Pons (tissue), 1 donor: ENCODE measurements at places on chromosomes 11 and 22.

DNA sequence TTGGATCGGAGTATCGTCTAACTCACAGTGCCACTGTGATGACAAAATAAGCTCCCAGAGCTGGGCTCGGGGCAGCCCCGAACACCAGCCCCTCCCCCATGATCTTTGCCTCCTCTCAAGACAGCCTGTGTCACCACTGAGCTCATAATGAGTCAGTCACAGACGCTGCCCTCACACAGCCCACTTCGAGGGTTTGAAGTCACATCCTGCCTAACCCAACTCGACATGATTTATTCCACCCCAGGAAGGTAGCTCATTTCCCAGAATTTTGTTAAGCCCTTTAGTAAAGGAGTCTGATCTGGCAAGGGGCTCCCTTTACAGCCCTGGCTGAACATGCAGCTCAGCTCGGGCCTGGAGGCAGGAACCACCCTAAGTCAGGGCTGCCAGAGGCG, 22.8 kb downstream of the MYH9 start:
- no peak for DNase-seq

DNA sequence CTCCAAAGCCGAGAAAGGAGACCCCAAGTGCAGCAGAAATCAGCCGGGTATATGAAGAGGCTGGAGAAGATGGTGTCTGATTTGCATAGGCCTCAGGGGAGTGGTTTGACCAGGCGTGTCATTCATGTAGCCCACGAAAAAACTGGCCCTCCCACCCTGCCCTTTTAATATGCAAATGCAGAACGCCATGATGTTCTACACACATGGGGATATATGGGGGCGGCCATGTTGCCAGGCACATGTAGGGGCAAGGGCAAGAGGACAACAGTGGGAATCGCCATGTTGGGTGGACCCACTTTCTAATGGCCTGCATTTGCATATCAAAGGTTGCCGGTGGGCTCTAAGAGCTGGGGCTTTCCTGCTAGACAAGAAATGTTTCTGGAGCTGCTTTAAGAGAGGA, 86.4 kb downstream of the ISX start:
- DNase-seq, result no peak

DNA sequence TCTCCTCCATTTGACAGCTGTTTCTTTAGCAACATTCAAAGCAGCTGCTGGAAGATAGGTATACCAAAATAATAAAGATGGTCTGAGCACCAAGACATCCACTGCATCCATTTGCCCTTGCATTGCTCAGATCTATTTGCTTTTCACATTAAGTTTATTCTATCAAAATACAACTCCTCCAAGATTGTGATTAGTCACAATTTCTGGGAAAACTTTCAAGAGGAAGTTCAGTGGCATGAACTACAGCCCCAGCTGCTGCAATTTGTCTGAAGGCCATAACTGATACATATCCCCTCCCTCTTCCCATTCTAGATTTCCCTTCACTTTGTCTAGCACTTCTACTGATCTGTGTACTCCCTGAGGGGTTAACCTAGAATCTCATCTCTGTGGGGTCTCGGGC, 117.5 kb upstream of the CEP126 start:
- DNase-seq, result no peak

- DNase-seq, result no peak
Observed at GRCh38 chr22:47787501-47788227, 1025.2 kb downstream of the TBC1D22A start.

GRCh38 chr11:101718402-101718801, 134.6 kb upstream of the TRPC6 start:
- DNase-seq, result no peak

DNA sequence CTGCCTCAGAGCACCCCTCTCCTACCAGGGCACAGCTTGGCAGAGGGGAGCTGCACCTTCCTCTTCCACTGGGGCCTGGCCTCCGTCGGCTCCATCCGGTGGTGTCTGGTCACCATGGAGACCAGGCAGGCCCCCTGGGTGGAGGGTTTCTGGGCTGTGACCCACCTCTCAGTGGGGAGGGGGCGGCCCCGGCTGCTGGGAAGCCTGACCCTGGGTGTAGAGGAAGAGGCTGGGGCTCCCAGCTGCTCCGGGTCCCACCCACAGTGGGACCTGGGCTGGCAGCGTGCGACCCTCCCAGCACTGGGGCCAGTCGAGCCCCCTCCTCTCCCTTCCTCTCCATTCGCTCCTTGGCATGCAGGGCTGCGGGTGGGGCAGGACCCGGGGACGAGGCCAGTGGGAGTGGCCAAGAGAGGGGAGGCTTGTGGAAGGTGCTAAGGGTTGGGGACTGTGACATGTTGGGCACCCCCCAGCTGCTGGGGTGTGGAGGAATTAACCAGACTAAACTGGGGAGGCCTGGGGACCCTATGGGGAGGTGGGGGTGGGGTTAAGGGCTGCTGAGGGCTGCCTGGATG, 46.8 kb downstream of the BRSK2 start:
- no peak for DNase-seq

DNA sequence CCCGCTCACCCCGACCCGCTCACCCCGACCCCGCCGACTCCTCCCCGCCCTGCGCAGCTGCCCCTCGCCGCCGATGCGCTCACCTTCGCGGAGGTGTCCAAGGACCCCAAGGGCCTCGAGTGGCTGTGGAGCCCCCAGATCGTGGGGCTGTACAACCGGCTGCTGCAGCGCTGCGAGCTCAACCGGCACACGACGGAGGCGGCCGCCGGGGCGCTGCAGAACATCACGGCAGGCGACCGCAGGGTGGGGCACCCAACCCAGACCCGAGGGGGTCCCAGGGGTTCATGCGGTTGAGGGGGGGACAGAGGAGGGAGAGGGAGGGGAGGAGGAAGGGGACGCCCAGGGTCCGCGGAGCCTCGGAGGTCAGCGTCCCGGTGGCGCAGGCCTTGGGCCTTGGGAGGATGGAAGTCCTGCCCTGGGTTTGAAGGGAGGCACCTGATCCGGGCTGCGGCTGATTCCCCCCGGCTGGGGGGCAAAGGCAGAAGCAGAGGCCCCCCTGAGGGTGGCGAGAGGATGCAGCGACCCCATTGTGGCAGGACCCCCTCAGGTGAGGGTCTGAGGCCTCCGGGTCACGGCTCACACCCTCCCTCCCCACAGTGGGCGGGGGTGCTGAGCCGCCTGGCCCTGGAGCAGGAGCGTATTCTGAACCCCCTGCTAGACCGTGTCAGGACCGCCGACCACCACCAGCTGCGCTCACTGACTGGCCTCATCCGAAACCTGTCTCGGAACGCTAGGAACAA, 9.2 kb downstream of the PKP3 start:
- no peak for DNase-seq

- no peak for DNase-seq
Observed at GRCh38 chr22:29129808-29130140, 56.9 kb downstream of the KREMEN1 start.

DNA sequence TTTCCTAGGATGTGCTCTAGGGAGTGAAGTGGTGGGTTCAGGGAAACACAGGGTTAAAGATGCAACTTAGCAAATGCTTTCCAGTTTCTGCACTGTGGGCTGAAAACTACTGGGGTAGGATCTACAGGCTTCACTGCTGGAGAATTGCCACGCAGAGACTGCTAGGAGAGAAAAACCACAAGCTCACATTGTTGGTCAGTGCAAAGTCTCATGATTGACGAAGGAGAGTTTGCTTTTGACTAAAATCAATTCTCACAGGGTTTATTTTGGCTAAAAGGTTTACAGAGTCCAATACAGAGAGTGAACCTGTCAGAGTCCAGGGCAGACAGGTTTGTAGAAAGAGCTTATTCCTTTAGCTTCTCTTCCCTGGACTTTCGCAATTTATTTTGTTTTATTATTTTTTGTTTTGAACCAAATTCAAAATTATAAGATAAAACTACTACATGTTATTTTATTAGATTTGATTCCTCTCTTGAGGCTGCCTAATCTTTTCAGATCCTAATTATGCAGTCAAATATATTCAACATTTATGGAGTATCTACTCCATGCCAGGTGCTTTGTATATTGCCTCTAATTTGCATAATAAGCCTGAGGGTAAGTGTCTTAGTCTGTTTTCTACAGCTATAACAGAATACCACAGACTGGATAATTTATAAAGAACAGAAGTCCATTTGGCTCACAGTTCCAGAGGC, 64.7 kb downstream of the MTNR1B start:
- no peak for DNase-seq

- no peak for DNase-seq
Observed at GRCh38 chr22:48257685-48258055, 1495.2 kb downstream of the TBC1D22A start.

DNA sequence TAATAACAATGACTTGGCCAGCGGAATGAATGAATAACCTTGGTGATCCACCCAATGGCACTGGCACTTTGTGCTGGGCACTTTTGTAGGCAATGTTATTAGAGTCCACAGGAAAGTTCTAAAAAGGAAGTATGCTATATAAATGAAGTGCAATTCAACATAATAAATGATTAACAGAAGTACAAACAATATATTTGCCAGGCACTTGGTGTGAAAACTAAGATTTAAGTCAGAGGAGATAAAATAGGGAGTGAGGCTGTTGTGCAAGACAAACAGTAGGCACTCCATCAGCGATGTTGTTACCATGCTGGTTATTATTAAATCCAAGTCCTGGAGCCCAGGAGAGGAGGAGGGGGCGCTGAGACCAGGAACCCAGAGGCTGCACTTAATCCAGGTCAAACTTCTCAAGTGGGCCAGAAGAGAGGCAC, 173.8 kb downstream of the LARGE1 start:
- no peak for DNase-seq
